ENCODE measurements at places on chromosomes 16 and 17.

GRCh38 chr17:34862384-34862783 lies 98.9 kb downstream of the CCT6B start:
- DNase-seq: no peak

DNA sequence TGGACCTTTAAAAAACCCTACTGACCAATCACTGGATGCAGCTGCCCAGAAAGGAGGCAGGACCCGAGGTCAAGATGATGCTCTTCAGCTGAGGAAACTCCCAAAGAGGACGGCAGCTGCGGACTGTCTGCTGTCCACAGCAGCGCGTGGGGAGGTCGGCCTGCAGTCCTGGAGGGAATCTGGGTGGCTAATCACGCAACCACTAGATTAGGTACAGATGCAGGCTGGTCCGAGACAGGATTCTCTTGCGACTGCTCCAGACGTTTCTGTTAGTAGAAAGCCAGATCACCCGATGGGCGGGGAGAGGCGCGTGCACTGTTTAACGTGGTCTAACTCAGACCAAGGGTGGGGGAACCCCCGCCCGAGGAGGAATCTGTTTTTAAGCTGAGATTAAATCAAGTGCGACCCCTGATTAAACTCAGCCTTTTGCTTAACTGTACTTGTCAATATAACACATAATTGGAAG lies 8.8 kb downstream of the CTRB2 start:
- no peak for DNase-seq

GRCh38 chr17:17768424-17769088 lies 68.2 kb downstream of the SREBF1 start:
- DNase-seq: no peak

GRCh38 chr17:50466371-50467113 lies 2.1 kb downstream of the CHAD start:
- no peak for DNase-seq

GRCh38 chr17:65277576-65277975 lies 140.4 kb downstream of the RGS9 start:
- no peak for DNase-seq

DNA sequence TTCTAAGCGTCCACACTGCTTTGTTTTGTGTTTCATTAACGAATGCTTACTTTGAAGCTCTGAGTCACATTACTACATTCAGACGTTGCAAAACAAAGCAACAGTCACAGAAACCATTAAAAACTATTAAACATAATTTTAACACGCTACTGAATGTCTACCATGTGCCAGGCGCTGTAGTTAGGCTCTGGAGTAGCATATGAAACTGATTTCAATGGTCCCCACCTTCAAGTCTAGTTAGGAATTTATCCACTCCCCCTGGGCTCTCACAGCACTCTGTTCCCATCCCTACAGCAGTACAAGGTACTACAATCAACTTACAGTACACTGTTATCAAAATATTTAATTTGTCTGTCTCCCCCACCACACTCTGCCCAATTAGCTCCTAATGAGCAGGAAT lies 631 bp downstream of the UTP6 start:
- no peak for DNase-seq

DNA sequence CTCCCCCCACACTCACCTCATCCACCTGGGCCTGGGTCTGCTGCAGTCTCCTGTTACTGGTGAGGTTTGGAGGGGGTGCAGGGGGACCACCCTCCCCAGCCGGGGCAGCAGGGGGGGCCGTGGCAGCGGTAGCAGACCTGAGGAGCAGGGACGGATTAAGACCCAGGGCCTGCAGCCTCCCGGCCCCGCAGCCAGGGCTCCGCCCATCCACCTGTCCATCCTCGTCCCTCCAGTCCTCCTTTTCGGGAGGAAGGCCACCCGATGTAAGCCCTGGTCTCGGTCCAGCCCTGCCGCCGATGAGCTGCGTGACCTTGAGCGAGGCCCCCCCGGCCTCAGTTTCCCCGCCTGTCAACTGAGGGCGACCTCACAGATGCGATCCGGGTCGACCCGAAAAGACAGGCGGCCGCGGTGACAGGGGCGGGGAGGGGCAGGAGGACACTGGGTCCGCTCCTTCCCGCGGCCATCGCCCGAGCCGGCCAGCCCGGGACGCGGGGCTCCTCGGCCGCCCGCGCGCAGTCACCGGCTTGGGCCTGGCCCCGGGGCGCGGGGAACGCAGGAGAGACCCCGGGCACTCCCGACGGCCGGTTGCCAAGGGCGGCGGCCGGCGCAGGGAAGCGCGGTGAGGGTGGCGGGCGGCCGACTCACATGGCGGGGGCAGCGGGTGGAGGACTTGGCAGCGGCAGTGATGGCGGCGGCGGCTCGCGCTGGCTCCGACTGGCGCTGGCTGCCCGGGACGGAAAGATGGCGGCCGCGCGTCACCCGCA lies at the start of gene VAMP2:
Gene VAMP2 (minus strand): TSS at position 716 of the 764 bp plus-strand sequence. CDS start 69 bp downstream, at position 647.
- peak; percentile 86 for DNase-seq

- no peak for DNase-seq
Observed at GRCh38 chr16:66651474-66651765, 45.1 kb downstream of the CMTM4 start.

DNA sequence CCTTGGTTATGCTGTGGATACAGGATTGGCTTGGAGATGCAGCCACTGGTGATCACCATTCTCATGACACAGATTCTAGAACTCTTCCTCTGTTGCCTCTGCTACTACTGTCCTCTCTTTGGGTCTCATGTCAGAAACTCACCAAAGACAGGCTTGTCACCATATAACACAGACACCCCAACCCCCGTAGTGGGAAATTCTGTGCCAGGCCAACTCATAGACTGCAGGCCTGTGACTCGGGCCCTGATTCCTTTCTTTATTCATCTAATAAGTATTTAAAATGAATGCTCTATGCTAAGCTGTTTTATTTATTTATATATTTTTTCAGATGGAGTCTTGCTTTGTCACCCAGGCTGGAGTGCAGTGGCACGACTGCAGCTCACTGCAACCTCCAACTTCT lies 9.5 kb downstream of the CYB5D2 start:
- DNase-seq: no peak

DNA sequence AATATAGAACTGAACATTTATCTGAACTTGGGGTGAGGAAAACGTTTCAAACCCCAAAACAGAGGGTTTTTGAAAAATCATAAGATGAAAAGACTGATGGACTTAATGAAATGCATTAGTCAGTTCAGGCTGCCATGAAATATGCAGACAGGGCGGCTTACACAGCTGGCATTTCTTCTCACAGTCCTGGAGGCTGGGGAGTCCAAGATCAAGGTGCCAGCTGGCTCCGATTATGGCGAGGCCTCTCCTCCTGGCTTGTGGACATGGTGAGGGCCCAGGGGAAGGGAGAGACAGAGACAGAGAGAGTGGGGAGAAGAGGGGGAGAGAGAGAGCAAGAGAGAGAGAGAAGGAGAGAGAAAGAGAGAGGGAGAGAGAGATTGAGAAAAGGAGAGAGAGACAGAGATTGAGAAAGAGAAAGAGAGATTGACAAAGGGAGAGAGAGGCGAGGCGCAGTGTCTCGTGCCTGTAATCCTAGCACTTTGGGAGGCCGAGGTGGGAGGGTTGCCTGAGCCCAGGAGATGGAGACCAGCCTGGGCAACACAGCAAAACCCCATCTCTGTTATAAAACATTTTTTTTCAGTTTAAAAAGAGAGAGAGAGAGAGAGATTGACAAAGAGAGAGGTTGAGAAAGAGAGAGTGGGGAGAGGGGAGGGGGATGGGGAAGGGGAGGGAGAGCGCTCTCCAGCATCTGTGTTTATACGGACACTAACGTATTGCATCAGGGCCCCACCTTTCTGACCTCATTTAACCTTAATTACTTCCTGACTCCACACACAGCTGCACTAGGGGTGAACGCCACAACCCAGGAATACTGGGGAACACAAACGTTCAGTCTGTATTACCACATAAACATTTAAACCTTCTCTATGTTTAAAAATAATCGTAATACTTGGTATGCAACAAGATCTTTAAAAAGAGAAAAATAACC lies 24.6 kb upstream of the RPH3AL start:
- DNase-seq: no peak

DNA sequence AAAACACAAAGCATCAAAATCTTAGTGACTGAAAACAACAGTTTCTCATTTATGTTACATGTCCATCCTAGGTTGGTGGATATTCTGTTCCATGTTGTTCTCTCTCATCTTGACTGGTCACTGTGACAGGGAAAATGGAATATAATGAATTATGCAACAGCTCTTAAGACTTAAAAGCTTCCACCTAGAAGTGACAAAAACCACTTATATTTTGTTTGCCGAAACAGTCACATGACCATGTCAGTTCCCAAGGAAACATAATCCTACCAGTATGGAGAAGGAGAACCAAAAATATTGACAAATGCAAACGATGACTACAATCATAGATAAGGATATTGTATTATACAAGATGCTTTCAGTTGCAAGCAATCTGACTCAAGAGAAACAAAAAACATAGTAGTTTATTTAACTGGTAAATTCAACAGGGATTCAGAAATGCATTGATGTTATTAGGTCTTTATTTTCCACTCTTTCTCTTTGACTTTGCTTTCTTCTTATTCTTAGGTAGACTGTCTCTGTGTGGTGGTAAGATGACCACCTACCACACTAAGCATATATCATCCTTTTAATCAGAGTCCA lies 103.8 kb downstream of the SSH2 start:
- no peak for DNase-seq

- DNase-seq: no peak
Observed at GRCh38 chr17:16909472-16910246, 62.3 kb downstream of the TNFRSF13B start.

DNA sequence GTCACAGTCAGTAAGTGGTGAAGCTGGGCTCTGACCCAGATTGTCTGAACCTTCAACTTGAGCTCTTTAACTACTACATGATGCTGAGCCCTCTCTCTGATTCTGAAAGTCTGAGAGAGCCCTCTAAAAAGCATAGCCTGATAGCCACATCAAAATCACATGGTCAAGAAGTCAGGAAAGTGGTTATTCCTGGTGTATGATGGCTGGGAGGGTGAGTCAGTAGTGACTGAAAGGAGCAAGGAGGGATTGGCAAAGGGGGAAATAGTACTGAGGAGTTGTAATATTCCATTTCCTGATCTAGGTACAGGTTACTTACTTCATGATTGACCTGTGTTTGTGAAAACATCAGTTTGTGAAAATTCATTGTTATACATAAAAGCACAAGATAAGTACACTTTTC lies 89.1 kb downstream of the SSH2 start:
- DNase-seq: no peak

GRCh38 chr17:11330826-11331225 lies 89.8 kb downstream of the SHISA6 start:
- DNase-seq: no peak

DNA sequence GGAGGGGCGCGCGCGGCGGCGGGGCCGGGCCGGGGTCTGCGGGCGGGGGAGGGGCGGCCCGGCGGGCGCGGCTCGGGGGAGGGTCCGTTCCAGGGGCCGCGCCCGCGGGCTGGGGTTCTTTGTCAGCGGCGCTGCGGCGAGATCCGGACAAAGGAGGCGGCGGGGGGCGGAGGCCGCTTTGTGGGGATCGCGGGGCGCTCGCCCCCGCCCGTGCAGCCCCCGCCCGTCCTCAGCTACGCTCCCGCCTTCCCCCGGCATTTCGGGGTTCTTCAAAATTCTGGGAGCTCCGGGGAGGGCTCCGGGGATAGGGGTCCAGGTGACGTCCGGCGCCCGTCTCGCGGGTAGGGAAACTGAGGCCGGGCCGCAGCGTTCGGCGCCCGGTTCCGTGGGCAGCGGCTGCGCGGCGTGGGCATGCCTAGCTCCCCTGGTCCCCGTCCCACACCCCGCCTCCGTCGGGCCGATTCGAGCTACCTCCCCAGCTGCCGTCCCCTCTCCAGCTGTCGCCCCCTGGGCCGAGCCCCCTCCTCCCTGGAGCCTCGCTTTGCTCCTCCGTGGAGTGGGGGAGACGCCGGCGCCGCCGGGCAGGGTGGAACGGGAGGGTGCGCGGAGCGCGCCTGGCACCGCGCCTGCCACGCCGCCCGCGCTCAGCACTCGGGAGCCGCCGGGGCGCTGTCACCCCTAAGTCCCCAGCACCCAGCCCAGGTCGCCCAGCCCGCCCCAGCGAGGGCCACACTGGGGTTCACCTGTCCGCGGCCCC lies 546 bp downstream of the SNN start:
- DNase-seq: peak; percentile 35

- no peak for DNase-seq
Observed at GRCh38 chr17:17269926-17270773, 10.9 kb downstream of the COPS3 start.

GRCh38 chr17:51814521-51814920 lies 344.0 kb downstream of the CA10 start:
- no peak for DNase-seq

DNA sequence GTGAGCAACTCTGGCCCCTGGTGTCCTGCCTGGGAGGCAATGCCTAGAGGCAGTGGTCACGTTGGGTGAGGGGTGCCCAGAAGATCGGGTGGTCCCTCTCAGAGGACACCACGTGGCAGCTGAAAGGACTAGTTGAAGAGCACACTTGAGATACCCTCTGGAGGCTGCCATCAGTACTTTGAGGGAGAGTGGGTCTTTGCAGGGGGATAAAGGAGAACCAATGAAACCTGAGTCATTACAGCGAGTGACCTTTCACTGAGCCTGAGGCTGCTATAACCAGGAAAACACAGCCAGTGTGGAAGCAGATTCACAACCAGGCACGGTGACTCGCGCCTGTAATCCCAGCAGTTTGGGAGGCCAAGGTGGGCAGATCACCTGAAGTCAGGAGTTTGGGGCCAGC lies 18.9 kb downstream of the CA4 start:
- DNase-seq: no peak

GRCh38 chr16:75024594-75024993 lies 25.8 kb downstream of the ZNRF1 start:
- no peak for DNase-seq

- no peak for DNase-seq
Observed at GRCh38 chr16:4052801-4053293, 63.4 kb downstream of the ADCY9 start.

DNA sequence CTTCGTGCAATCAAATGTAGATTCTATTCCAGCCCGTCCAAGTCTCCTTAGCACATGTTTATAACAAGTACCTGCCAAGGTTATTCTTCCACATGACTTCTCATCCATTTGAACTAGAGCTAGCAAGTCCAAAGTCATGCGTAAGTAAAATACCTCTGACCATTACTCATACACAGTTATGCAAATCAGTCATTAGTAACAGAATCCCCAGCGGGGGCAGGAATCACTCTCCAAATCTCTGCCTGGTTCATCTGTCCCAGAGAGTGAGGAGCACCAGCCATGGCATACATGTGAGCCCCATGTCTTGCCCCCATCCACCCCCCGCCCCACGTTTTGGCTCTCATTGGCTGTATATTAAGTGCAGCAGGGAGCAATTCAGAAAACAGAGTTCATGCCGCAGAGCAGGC lies 27.7 kb downstream of the SRL start:
- DNase-seq: no peak

DNA sequence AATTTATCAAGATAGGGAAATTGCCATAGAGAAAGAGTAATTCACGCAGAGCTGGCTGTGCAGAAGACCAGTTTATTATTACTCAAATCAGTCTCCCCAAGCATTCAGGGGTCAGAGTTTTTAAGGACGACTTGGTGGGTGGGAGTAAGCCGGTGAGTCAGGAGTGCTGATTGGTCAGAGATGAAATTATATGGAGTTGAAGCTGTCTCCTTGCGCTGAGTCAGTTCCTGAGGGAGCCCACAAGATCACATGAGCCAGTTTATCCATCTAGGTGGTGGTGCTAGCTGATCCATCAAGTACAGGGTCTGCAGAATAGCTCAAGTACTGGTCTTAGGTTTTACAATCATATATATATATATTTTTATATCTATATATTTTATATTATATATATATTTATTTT lies 6.0 kb upstream of the AQP8 start:
- DNase-seq: no peak

GRCh38 chr16:4288148-4288921 lies 15.5 kb upstream of the TFAP4 start:
- DNase-seq: peak; percentile 69

- DNase-seq: no peak
Observed at GRCh38 chr16:74261068-74261467, 35.5 kb upstream of the PSMD7 start.

- DNase-seq: peak; percentile 32
Observed at GRCh38 chr16:721765-722540, 1.0 kb downstream of the ANTKMT start.
